ENCODE measurements at places on chromosomes 16 and 17.
A peak's percentile ranks its signal among the peaks of the same experiment; 100 is the strongest.

DNA sequence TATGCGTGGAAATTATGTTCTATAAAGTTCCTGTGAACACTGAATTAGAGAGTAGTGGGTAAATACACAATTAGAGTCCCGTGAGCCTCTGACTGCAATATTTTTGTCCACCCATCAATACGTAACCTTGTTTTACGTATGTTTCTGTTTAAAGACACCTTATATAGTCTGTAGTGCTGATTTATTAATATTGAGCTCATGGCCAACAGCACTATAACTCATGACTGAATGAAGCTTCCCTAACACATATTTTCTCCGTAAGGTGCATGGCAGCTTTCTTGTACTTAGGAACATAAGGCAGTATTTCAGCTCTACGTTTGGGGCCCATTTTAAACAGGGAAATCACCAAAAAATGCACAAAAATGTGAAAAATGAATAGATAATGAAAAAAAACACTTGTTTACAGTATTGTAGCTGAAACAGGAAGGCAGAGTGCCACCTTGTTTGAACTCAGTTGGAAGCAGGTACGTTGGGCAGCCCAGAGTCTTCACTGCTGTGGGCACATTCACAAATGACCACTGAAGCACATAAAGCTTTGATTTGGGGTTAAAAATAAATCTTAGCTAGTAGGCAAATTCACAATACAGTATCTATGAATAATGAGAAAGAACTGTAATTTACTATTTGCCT, 108.5 kb downstream of the CNTNAP4 start:
- DNase-seq: no peak

- DNase-seq: no peak
These were observed 7.4 kb downstream of the MYH11 start for GRCh38 chr16:15849209-15849981.

- no peak for DNase-seq
These were observed at the start of gene C1QTNF1 for GRCh38 chr17:79023886-79024771. Gene C1QTNF1, plus strand, starts transcription at chr17:79024169. Its CDS starts 19,800 bp downstream, at chr17:79043969.

DNA sequence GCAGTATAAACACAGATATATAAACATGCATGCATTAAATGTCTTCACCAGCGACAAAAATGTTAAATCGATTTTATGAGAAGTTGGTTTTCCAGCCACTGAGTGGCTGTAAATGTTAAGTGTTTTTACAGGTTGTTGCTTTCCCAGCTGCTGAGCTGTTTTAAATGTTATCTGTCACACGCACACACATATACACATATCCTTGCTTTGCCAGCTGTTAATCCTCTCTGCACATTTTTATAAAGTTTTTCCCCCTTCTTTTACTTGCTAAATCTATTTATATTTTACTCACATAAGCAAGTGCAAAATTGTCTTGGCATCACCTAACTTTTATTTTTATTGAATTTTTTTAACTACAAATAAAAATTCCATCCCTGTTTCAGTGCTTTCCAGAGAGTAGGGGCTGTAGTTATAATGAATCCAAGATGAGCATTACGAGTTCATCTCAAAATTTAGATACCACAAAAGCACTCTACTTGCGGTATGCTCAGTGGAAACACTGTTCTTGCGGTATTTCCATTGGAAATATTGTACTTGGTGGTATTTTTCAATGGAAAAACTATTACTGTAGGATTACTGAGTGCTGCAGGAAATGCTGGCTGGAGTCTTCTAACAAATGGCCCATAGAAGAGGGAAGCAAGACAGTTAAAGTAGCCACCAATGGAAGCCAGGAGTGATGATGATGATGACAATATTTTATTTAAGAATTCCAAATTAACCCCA, 124.9 kb upstream of the KCNJ16 start:
- no peak for DNase-seq

- peak; percentile 82 for DNase-seq
These were observed 8.6 kb downstream of the CARHSP1 start for GRCh38 chr16:8859913-8860881.

- no peak for DNase-seq
These were observed 402.0 kb upstream of the TNRC6C start for GRCh38 chr17:77556383-77557061.

DNA sequence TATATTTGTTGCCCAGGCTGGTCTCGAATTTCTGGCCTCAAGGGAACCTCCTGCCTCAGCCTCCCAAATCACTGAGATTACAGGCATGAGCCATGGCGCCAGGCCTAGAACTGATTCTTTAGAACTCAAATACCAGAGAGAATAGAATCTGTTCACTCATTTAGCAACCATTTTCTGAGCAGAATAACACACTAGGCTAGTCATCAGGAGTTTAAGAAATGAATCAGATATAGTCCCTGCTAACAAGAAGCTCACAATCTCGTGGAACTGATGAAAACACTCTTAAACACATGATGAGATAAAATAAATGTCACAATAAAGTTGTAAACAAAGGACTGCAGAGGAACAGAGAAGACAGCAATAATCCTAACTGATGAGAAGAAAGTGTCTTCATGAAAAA, 55.8 kb upstream of the ADCY9 start:
- DNase-seq: no peak

GRCh38 chr17:557371-557770, 157.3 kb downstream of the VPS53 start:
- DNase-seq: no peak

DNA sequence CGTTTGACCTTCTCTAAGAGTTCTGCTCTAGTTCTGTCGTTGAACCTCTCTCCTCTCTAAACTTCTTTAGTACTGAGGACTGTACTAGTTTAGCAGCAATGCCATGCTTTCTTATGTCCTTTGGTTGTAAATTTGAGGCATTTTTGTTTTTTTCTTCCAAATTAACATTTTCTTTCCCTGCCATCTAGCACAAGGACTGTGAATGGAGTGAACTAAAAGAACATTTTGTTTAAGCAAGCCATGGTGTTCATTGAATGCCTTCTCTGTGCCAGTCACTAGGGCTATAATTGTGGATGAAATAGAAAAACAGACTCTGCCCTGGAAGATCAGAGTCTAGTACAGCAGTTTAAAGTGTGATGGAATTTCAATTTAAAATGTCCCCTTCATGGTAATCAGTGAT, 137.9 kb downstream of the FTO start:
- no peak for DNase-seq

DNA sequence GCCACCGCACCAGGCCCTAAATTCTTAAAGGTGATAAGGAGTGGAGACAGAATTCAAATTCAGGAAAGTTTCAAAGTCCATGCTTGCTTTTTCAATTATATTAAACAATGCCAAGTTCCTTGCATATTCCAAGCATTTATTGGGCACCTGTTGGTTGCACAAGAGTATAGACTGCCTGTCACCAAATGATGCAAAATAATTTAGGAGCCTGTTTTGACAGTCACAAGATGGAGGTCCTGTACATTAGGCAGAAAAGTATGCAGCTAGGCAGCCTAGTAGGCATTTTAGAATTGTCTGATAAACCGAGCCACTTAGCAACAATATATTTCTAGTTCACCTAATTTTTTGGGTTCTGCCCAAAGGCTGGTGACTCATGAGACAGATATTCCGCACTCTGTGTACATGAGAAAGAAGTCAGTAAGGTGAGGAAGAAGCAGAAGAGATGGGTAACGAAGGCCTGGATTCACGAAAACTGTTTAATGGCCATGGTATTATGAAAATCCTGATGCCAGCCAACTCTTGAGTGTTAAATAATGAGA, 7.3 kb downstream of the ACACA start:
- no peak for DNase-seq

- no peak for DNase-seq
These were observed 40.7 kb downstream of the ACTG1 start for GRCh38 chr17:81471818-81472456.

DNA sequence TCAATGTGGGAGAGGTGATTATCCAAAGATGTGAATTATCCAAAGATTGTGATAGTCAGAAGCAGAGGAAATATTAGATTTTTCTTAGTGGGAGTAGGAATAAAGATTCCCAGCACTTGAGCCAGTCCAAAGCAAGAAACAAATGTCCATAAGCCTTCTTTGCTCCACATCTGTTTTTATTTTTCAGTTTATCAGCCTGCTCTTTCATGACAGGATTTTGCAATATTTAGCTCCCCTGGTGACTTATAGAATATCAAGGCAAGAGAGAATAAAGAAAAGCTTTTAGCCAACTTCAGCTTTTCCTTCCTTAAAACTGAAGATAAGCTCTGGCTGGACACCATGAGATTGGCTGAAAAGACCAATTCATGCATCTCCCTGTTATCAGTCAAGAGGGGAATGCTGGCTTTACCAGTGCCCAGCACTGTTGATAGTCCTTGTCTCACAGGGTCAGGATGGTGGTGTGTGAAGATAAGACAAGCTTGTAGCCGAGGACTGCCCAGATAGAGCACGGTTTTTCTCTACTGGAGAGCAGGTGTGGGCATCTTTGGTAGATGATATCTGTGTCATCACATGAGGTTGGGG, 706.5 kb downstream of the KCNJ2 start:
- no peak for DNase-seq

DNA sequence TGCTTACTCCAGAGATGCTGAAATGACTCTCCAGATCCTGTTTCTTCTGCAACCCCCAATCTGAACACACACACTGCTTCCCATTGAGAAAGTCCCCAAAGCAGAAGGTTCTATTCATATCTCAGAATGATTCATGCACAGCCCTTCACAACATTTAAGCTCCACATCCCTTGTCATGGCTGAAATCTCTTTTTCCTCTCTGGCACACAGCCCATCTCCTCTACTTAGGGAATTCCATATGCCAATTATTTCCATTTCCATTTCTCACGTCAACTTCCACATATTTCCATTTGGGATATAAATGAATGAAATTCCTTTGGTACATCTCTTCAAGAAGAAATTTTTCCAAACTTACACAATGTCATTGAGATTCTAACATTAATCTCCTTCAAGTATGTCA, 119.6 kb downstream of the CDH11 start:
- no peak for DNase-seq

DNA sequence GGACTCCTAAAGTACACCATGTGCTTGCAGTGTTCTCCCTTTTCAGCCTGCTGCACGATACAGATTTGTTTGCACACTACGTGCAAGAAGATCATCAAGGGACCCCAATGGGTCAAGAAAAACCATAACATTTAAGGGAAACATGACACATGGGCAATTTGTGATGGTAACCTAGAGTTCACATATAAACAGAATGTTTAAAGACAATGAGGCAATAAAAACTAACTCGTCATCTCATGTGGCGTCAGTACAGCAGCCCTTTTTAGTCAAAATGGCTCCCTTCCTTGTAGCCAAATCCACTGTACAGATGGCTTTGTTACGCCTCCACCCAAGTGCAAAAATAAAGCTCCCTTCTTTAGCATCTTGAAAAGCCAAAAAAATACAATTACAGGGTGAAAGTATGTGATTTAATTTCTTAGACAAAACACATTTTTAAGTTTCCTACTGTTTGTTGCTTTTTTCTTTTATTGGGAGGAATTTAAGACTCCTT, 173.7 kb downstream of the CDK5R1 start:
- DNase-seq: no peak

DNA sequence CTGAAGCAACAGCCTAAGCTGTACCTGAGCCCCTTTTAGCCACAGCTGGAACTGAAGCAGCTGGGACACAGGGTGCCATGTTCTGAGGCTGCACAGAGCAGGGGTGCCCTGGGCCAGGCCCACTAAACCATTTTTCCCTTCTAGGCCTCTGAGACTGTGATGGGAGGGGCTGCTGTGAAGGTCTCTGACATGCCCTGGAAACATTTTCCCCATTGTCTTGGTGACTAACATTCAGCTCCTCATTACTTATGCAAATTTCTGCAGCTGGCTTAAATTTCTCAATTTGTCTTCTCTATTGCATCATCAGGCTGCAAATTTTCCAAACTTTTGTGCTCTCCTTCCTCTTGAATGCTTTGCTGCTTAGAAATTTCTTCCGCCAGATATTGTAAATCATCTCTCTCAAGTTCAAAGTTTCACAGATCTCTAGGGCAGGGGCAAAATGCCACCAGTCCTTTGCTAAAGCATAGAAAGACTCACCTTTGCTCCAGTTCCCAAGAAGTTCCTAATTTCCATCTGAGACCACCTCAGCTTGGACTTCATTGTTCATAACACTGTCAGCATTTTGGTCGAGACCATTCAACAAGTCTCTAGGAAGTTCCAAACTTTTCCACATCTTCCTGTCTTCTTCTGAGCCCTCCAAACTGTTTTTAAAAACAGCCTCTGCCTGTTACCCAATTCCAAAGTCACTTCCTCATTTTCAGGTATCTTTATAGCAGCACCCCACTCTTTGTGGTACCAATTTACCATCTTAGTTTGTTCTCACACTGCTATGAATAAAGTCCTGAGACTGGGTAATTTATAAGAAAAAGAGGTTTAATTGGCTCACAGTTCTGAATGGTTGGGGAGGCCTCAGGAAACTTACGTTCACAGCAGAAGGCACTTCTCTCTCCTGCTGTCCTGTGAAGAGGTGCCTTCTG, 49.8 kb downstream of the TMEM100 start:
- no peak for DNase-seq

GRCh38 chr17:80964859-80965580, 26.6 kb upstream of the CHMP6 start:
- DNase-seq: no peak

DNA sequence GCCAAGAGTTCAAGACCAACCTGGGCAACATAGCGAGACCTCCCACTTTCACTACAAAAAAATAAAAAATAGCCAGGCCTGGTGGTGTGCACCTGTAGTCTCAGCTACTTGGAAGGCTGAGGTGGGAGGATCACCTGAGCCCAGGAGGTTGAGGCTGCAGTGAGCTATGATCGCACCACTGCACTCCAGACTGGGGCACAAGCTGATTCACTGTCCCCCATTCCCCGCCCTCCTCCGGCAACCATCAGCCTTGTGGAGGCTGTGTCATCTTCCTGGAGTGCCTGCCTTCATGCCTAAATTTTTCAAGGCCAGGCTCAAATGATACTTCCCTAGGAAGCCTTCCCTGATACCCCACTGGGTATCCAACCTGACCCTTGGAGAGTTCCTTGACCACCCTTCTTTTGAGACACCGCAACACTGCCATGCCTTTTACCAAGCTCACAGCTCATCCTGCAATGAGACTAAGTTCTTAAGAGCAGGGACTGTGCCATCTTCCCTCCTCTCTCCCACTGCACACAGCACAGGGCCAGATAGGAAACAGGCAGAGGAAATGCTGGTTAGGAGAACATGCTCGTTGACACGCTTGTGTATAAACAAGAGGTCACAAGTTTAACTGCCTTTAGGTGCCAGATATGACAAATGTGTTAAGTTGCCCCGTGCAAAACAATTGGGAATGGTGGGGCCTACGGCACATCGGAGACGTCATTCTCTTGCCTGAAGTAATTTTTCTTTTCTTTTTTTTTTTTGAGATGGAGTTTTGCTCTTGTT, 3.9 kb upstream of the SRCAP start:
- DNase-seq: no peak

DNA sequence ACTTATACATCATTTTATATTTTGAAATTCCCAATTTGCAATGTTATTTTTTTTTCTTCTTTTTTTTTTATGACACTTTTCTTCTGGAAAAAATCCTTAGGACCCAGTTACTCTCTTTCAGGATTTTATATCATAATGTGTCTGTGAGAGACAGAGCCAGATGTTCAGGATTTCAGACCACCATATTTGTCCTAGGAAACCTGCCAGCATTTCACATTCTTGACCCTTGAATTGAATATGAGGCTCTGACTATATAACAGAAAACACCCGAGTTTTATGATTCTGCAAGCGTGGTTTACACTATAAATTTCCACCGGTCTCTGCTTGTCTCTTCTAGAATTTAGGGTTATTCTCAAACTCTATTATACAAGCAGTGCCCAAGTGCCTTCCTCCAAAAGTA, 621.0 kb downstream of the WWOX start:
- no peak for DNase-seq

- DNase-seq: no peak
These were observed 4.7 kb downstream of the PDE6G start for GRCh38 chr17:81651692-81652091.

GRCh38 chr16:74455213-74455612, 33.9 kb upstream of the CLEC18B start:
- DNase-seq: no peak
